ENCODE measurements at places on chromosomes 2 and 18. TPM values are rescaled to one million over a fixed set of nuclear protein-coding genes. Genes with fewer than 3 reads are reported as not detected.

DNA sequence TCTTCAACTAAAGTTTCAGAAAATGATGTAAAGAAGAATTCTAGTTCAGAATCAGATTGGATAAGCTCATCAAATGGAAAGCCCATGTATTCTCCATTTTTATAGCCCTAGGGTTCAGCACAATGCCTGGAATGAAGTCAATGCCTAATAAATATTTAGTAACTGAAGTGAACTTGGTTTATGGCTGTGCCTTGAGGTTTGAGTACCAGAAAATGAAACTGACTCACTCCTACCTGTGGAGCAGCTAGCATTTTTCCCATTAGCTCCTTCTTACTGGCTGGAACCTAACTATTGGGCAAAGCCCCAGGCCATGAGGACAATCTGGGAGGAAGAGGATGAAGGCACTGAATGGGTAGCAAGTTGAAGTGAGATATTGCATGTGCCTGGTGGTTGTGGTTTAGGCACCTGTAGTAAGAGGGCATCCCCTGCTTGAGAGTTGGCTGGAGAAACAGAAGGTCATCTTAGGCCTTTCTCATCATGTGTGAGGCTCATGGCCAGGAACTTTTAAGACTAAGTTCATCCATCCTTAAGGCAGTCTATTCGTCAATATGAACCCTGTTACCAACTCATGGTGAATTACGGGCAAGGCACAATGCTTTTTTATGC is 85.0 kb upstream of the LYPD1 start:
- ATAC-seq, result no peak

- ATAC-seq, result no peak
These were observed 39.6 kb upstream of the STAT4 start for GRCh38 chr2:191190435-191190834.

DNA sequence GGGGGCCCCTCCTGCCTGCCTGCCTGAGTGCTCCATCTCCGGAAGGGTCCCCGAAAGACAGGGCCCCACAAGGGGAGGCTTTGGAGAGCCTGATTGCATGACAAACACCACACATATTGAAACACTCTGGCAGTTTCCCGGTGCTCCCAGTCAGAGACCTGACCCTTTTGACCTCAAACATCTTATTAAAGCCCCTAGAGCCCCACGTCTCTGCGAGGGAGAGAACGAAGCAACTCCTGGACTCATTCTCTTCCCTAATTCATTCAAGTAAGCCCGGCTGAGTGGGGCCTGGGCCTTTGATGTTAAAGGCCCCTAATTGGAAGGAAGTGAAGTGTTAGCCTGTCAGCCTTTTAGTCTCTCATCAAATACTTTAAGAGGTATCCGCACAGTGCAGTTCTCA is 335.6 kb downstream of the CYRIA start:
- no peak for ATAC-seq

DNA sequence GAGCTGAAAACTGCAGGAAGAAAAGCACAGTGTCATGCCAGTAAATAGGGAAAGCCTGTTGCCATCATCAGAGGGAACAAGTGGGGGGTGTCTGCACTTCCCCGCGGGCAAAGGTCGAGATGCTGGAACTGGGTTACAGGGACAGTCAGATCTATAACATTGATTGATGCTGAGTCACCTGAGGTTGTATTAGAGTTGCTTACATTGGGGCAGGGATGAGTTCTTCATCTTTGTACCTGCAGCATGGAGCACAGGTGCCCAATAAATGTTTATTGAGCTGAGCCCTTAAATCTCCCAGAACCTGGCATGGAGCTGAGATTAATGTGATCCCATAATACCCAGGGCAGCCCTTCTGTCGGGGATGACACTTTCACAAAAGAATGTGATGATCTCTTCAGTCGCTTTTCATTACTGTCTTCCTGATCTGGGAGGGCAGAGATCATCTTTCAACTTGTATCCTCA is 5.9 kb upstream of the RNF152 start:
- ATAC-seq, result no peak

DNA sequence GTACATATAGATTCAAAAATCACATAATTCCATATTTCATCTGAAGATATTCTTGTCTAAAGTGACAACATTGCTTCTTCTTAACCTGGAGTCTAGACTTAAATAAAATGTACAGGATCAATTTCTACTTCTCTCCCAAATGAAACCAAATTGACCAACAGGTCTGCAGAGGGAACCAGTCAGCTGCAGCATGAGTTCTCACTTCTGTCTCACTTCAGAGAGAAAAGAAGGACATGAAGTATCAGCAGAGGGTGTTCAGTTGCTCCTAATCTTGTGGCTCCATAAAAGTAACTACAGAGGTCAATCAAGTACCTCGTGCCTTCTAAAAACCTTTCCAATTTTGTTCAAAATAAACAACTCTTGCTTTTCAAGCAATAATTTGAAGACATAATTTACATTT is 47.2 kb upstream of the MAP2 start:
- no peak for ATAC-seq

The CRYBA2 gene
- total RNA-seq, result not detected

The ICA1L gene
- total RNA-seq, result 3.2 TPM

The DHRS9 gene
- total RNA-seq, result 1.5 TPM

The C1QL2 gene
- not detected for total RNA-seq

DNA sequence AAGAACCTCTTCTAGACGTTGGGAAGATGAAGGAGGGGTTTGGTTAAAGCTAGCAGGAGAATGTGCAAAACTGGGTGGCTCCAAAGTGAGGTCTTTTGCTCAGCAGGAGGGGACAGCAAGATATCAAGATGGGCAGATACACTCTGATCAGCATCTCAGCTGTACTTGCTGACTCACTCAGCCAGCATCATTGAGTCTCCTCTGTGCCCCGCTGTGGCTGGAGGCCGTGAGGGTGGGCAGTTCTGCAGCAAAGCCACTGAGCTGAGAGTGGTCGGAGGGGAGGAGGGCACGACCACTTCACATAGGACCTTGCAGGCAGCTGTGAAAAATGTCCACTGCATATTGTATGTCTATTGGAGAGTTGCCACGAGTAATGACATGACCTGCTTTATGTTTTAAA is 152.0 kb downstream of the CAPN13 start:
- ATAC-seq, result no peak

GRCh38 chr2:187017438-187017837 is 168.5 kb upstream of the ZSWIM2 start:
- no peak for ATAC-seq

Measured in activated T-helper 17 cell treated with anti-CD3 and anti-CD28 coated beads, Interleukin-2, amount 50 U/mL, for 72 hours (primary cell).